ENCODE measurements at places on chromosomes 3 and 15. TPM values are rescaled to one million over a fixed set of nuclear protein-coding genes. Genes with fewer than 3 reads are reported as not detected.

- H3K4me1 ChIP-seq, result no peaks in the 10 kb centered on the region
- H3K27ac ChIP-seq, result no peak overlapping the region
- H3K4me3 ChIP-seq, result no peak overlapping the region
- H3K36me3 ChIP-seq, result no peaks in the 10 kb centered on the region
- H3K27me3 ChIP-seq, result no peaks in the 10 kb centered on the region
Observed at GRCh38 chr3:65751123-65751700, 287.5 kb downstream of the MAGI1 start.

GRCh38 chr15:63473999-63474809 is 30.2 kb upstream of the USP3 start:
- H3K36me3 ChIP-seq, result no peaks in the 10 kb centered on the region
- H3K4me1 ChIP-seq, result peaks cover 59% of the 10 kb centered on the region
- no peaks in the 10 kb centered on the region for H3K27me3 ChIP-seq
- H3K4me3 ChIP-seq, result peak overlapping the region; percentile 9

- no peak overlapping the region for H3K4me3 ChIP-seq
- peaks cover 73% of the 10 kb centered on the region for H3K27me3 ChIP-seq
- no peak for DNase-seq
- H3K4me1 ChIP-seq, result peaks cover 14% of the 10 kb centered on the region
- no peak overlapping the region for H3K27ac ChIP-seq
Observed at GRCh38 chr15:96352604-96353405, 22.3 kb downstream of the NR2F2 start.

DNA sequence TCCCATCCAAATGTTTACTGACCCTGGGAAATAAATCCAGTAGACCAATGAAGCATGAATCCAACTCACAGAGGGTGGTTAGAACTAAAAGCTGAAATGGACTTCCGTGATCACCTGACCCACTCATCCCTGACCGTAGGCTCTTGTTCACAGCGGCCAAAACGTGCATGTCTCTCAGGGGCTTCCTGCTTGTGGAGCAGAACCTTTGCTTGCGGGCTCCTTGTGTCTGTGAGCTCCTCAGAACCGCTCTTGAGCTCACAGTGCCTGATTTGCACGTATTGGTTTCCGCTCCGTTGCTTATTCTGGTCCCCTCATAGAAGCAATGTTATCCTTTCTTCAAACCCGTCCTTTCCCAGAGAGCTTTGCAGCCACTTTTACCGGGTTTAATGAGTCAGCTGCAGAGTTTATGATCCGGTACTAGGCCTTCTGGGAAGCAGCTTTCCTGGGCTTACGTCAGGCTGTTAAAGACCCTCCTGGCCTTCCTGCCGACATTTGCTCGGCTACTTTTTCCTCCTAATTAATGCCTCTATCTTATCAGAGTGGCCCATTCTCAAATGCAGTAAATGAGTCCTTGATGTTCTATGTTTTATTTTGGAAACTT is 35.4 kb downstream of the LIPC start:
- no peak overlapping the region for H3K27ac ChIP-seq
- H3K36me3 ChIP-seq, result no peaks in the 10 kb centered on the region
- no peak overlapping the region for H3K4me3 ChIP-seq
- DNase-seq, result no peak

DNA sequence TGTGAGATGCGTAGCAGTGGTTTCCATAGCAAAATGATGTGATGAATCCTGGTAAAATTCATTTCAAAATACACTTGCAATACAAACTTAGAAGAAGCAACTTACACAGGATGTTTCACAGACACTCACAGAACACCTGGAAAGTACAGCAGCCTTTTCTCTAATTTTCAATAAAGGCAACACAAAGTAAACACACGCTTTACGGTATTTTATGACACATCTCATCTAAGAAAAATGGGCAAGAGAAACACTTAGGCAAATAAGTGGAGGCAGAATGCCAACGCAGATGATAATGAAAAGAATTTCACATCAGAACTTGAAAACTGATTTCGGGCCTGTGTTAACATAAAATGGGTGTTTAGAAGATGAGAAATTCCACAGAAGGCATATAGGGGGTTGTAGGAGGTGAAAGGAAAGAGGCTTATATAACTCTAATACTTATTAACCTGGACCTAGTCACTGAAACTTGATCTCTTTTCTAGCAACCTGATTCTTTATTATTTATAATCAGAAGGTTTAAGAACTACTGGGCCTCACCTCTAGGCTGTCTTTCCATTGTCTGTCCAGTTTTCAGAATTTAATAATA is 25.6 kb upstream of the MAP3K13 start:
- H3K4me1 ChIP-seq, result peaks cover 6% of the 10 kb centered on the region
- H3K27me3 ChIP-seq, result peaks cover 1% of the 10 kb centered on the region
- no peak overlapping the region for H3K27ac ChIP-seq
- DNase-seq, result no peak
- no peaks in the 10 kb centered on the region for H3K36me3 ChIP-seq

DNA sequence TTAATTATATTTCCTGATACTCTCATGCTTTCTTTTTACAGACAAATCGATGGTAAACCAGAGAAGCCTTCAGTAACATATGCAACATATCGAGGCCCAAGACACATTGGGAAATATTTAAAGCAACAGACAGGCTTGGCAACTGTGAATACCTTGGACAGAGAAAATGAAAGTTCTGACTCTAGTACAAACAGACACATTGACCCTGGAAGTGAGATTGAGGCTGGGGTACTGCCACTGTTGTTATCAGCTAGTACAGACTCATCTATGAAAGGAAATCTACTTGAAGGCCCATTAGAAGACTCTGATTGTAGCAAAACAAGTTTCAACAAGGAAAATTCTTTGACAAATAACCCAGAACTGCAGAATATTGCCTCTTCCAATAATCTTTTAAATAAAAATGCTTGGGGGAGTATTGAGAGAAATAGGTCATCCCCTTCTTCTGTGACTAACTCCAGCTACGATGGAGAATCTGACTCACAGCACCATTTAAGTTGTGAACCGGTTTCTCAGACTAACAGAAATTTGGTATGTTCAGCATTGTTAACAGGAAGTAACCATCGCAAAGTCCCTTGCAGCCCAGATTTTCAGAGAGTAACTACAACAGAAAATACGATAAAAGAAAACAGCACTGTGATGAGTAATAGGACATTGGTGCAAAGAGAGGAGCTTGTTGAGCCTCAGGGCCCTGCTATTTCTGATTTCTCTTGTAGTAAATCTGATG is 50.2 kb downstream of the CRYBG3 start:
- no peaks in the 10 kb centered on the region for H3K27me3 ChIP-seq
- DNase-seq, result peak; percentile 57
- peak overlapping the region; percentile 28 for H3K4me3 ChIP-seq
- H3K4me1 ChIP-seq, result peaks cover 22% of the 10 kb centered on the region
- H3K27ac ChIP-seq, result peak overlapping the region; percentile 86

- no peaks in the 10 kb centered on the region for H3K4me1 ChIP-seq
- no peak for DNase-seq
- no peaks in the 10 kb centered on the region for H3K36me3 ChIP-seq
Observed at GRCh38 chr3:127296166-127296565, 8.3 kb upstream of the PRR20G start.

DNA sequence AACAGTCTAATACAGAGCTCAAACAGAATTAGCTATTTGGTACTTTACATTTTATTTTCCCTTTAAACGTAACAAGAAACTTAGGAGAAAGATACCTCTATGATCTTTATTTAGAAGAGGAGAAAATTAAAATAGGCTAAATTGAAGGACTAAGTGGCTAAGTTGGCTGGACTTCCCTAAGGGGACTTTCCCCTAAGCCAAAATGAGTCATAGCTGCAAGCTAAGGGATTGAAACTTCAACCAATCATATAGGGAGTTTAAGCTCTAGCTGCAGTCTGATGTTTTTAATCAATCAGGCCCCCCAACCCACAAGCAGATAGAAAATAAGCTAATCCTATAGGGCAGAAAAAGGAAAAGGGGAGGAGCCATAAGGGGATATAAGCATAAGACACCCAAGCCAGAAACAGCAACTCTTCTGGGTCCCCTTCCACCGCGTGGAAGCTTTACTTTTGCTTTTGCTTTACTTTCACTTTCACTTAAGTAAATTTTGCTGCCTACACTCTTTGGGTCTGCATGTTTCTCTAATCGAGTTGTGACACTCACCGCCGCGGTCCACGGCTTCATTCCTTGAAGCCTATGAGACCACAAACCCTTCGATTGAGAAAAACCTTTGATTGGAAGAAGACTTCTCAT is 1108.5 kb upstream of the EPHA6 start:
- peak; percentile 10 for DNase-seq
- H3K27ac ChIP-seq, result no peak overlapping the region
- no peak overlapping the region for H3K4me3 ChIP-seq
- H3K27me3 ChIP-seq, result no peaks in the 10 kb centered on the region
- H3K4me1 ChIP-seq, result no peaks in the 10 kb centered on the region
- H3K36me3 ChIP-seq, result no peaks in the 10 kb centered on the region

DNA sequence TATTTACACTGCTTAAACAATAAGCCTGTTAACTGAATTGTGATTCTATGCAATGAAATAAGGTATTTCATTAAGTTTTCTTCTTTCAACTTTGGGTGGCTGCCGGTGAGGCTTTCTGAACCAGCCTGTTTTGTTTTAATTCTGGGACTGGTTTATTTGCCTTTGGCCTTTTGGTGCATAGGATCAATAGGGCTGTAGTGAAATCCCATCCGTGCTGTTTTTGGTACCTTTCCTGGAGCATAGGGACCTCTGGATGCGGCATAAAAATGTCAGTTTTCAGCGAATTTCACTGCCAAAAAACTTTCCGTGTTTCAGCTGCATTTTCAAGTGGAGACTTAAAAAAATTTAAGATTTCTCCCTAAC is 514 bp downstream of the PLS1 start:
- peak overlapping the region; percentile 90 for H3K27ac ChIP-seq
- peaks cover 16% of the 10 kb centered on the region for H3K4me1 ChIP-seq
- DNase-seq, result no peak
- peak overlapping the region; percentile 92 for H3K4me3 ChIP-seq
- H3K27me3 ChIP-seq, result no peaks in the 10 kb centered on the region

DNA sequence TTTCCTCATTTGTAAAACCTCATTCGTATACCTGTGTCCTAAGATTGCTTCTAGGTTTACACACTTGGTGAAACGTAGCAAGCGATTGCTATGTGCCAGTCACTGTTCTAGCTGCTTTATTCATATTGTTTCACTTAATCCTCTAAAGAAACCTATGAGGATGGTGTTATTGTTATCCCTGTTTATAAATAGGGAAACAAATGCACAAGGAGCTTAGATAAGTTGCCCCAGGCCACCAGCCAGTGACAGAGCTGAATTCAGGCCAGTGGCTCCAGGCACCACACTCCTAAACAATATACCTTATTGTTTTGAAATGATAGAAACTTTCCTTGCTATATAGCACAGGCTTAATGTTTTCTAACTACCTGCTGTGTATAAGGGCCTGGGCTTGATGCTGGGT is 44.0 kb downstream of the LPP start:
- peaks cover 16% of the 10 kb centered on the region for H3K4me1 ChIP-seq
- H3K27ac ChIP-seq, result no peak overlapping the region
- H3K27me3 ChIP-seq, result no peaks in the 10 kb centered on the region
- H3K4me3 ChIP-seq, result no peak overlapping the region

DNA sequence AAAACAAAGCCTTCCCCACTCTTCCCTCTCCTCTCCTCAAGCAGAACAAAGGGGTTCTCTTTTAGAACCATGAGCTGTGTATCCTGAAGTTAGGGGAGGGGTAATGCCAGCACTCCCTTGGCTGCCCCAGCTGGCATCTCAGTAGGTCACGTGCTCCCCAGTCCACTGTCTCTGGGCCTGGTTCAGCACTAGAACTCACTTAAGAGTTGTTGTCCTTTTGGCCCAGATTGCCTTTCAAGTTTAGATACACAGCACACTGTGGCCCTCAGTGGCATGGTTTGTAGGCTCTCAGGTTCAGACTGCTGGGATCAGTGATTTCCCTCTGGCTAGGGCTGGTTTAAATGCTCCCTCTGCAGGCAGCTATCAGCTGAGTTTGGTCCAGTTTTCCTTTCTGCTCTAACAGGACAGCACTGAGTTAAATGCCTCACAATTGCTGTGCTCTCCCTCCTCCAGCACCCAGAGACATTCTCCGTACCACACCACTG is 188.4 kb upstream of the ST8SIA2 start:
- no peak overlapping the region for H3K4me3 ChIP-seq
- H3K27ac ChIP-seq, result no peak overlapping the region
- no peak for DNase-seq

DNA sequence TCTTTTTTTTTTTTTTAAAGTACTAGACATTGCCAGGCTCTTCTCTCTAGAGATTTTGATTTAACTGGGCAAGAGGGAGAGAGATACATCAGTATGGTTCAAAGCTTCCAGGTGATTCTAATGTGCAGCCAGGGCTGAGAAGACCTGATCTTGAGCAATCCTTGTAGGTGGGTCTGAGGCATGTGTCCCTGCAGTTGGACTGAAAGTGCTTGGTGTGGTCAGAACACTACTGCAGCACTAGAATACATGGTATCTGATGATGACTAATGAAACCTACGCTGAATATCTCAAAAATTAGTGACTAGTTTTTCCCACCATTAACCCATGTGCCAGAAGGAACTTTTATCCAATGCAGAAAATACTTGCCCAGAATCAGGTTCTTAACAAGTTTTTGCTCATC is 34.4 kb upstream of the MYO5C start:
- no peaks in the 10 kb centered on the region for H3K27me3 ChIP-seq
- H3K36me3 ChIP-seq, result peaks cover 27% of the 10 kb centered on the region

RAB6B gene
- total RNA-seq, result 0.23 TPM

DNAJA4 gene
- 41.5 TPM for total RNA-seq

TPRG1 gene
- total RNA-seq, result 11.9 TPM
